ENCODE measurements at places on chromosomes 16 and 17. TPM values are rescaled to one million over a fixed set of nuclear protein-coding genes. Genes with fewer than 3 reads are reported as not detected.

Gene KCNH4
- total RNA-seq, result 0.09 TPM

Gene VMO1
- total RNA-seq, result 0.58 TPM

Gene CCL8
- not detected for total RNA-seq

DNA sequence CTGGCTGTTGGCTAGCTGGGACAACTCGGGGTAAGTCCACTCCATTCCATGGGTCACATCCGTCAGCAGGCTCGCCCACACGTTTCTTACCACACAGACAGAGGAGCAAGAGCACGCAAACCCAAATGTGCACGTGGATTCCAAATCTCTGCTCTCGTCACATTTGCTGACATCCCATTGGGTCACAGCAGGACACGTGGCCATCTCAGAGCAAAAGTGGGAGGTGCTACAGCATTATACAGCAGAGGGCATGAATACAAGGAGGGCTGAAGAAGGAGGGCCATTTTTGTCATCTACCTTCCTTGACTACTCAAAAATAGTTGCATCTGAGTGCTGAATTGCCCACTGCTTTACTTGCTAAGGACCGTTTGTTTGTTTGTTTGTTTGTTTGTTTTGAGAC is 84.7 kb downstream of the RBBP6 start:
- no peak overlapping the region for H3K27ac ChIP-seq
- H3K27me3 ChIP-seq, result no peaks in the 10 kb centered on the region
- no peaks in the 10 kb centered on the region for H3K36me3 ChIP-seq
- no peaks in the 10 kb centered on the region for H3K4me1 ChIP-seq

GRCh38 chr17:59530531-59530930 is 34.9 kb upstream of the DHX40 start:
- no peaks in the 10 kb centered on the region for H3K36me3 ChIP-seq
- no peaks in the 10 kb centered on the region for H3K4me1 ChIP-seq
- no peak overlapping the region for H3K27ac ChIP-seq
- H3K4me3 ChIP-seq, result no peak overlapping the region
- H3K27me3 ChIP-seq, result no peaks in the 10 kb centered on the region

DNA sequence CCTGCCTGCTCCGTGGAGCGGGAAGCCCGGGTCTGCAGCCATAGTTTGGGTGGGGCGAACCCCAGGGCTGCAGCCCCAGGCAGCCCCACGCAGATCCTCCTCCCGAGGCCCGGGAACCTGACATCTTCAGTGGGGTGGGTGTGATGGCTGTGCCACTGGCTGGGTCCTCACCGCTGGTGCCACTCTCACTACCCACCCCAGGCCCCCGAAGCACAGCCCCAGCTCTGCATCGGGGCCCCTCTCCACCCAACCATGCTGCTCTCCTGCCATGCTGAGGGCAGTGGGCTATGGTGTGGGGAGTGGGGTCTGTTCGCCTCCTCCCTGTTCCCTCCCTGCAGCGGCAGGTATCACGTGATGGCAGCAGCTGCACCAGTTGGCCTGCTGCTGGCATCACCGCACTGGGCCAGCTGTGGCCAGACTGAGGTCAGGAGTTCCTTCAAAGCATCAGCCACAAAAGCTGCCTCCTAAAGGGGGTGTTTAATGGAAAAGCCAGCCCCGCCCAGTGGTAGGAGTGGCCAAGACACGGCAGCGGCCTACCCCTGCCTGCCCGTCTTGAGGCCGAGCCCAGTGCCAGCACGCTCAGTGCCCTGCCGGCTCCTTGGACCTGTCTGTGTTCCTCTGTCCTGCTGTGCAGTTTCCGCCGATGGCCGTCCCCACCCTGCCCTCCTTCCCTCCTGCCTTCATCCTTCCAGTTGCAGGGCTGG is 10.8 kb downstream of the KCTD5 start:
- no peak overlapping the region for H3K27ac ChIP-seq
- no peaks in the 10 kb centered on the region for H3K27me3 ChIP-seq
- H3K4me1 ChIP-seq, result no peaks in the 10 kb centered on the region
- no peak for DNase-seq
- H3K36me3 ChIP-seq, result no peaks in the 10 kb centered on the region

DNA sequence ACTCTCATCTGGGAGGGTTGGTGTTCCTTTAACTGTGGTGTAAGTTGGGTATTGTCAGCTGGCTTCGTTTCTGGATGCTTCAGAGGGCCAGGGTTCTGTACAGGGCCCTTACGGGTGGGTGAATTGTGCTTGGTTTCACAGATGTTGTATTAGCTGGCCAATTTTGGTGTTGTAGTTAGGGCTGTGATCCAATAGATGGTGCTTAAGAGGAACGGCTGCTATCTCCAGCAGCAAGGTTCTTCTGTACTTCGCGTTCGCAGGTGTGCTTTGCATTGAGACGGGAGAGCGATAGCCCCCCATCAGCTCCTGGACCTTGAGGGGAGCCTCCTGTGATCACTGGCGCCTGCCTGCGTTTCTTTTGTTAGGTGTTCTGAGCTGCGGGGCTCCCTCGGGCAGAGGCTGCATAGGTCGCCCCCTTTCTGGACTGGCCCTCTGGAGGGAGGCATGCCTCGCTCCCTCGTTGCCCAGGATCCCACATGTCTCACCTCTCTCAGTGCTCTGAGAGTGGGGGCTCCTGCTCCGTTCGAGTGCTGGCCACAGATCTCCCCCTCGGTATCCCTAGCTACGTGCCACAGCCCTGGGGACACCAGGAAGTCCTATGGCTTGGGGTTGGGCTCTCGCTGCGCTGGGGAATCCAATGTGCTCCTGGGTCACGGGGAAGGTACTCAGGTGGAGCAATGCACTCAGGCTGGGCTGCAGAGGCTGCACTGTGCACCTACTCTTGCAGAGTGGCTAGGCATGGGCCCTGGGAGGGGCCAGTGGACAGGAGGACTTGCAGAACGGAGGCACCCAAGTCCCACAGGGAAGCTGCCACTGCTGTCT is 837 bp upstream of the PRDM7 start:
- DNase-seq, result peak; percentile 34
- no peaks in the 10 kb centered on the region for H3K36me3 ChIP-seq
- H3K27ac ChIP-seq, result peak overlapping the region; percentile 44
- peak overlapping the region; percentile 14 for H3K4me3 ChIP-seq
- H3K27me3 ChIP-seq, result no peaks in the 10 kb centered on the region

GRCh38 chr16:55036371-55036821 is 105.7 kb downstream of the IRX5 start:
- no peak overlapping the region for H3K27ac ChIP-seq
- no peak for DNase-seq
- H3K36me3 ChIP-seq, result no peaks in the 10 kb centered on the region
- no peak overlapping the region for H3K4me3 ChIP-seq

- peaks cover 11% of the 10 kb centered on the region for H3K27me3 ChIP-seq
- H3K4me3 ChIP-seq, result no peak overlapping the region
- H3K27ac ChIP-seq, result no peak overlapping the region
- no peaks in the 10 kb centered on the region for H3K4me1 ChIP-seq
- no peaks in the 10 kb centered on the region for H3K36me3 ChIP-seq
- no peak for DNase-seq
These were observed 190.0 kb downstream of the FOXL1 start for GRCh38 chr16:86768228-86768791.

- H3K4me3 ChIP-seq, result no peak overlapping the region
- peak; percentile 91 for DNase-seq
- no peaks in the 10 kb centered on the region for H3K27me3 ChIP-seq
- H3K4me1 ChIP-seq, result no peaks in the 10 kb centered on the region
- H3K27ac ChIP-seq, result no peak overlapping the region
These were observed 28.6 kb downstream of the SLC38A8 start for GRCh38 chr16:84013787-84014569.

DNA sequence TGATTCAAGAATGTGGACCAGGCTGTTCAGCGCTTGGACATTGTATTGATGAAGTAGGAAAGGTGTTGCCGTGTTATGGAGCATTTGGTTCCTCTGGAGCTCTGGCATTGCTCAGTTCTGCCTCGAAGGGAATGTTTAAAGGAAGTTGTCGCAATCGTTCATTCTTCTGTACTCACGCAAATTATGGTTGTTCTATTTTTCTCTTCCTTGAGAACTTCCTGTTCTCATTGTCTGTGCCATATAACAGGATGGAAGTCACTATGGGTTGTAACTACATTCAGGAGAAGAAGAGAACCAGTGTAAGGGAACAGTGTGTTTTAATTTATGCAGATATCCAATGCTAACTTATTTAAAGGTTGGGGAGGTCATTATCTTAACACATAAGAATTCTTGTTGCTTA is 13.0 kb downstream of the PCTP start:
- no peaks in the 10 kb centered on the region for H3K36me3 ChIP-seq
- H3K4me3 ChIP-seq, result no peak overlapping the region

DNA sequence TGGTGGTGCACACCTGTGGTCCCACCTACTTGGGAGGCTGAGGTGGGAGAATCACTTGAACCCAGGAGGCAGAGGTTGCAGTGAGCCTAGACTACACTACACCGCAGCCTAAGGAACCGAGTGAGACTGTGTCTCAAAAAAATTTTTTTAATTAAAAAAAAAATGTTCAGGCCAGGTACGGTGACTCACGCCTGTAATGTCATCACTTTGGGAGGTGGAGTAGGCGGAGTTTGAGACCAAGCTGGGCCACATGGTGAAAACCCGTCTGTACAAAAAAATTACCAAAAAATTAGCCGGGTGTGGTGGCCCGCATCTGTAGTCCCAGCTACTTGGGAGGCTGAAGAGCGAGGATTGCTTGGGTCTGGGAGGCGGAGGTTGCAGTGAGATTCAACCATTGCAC is 3.6 kb upstream of the FAM222B start:
- no peaks in the 10 kb centered on the region for H3K27me3 ChIP-seq
- H3K4me1 ChIP-seq, result no peaks in the 10 kb centered on the region
- H3K36me3 ChIP-seq, result no peaks in the 10 kb centered on the region
- no peak overlapping the region for H3K27ac ChIP-seq
- H3K4me3 ChIP-seq, result no peak overlapping the region
- no peak for DNase-seq

GRCh38 chr16:49590166-49590871 is 216.7 kb downstream of the C16orf78 start:
- H3K27me3 ChIP-seq, result no peaks in the 10 kb centered on the region
- H3K4me1 ChIP-seq, result no peaks in the 10 kb centered on the region
- H3K36me3 ChIP-seq, result no peaks in the 10 kb centered on the region
- no peak overlapping the region for H3K4me3 ChIP-seq
- DNase-seq, result no peak

DNA sequence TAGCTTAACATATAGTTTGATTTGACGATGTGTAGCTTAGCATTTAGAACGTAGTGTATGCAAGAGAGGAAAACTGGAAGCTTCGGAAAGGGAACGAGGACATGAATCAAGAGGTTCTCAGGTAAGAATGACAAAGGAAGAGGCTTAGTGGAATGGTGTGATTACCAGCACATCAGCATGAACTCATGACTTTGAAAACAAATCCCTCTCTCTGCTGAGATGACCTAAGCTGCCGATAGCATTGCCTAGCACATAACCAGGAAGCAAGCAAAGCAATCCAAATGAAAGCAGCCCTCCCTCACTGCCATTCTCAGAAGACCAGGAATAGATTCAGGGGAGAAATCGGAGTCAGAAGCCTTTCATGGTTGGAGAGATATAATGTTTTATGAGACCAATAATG is 51.3 kb upstream of the CCL1 start:
- no peaks in the 10 kb centered on the region for H3K27me3 ChIP-seq
- no peak overlapping the region for H3K4me3 ChIP-seq
- no peak for DNase-seq

GRCh38 chr16:87388818-87389134 is 3.4 kb upstream of the MAP1LC3B start:
- H3K4me3 ChIP-seq, result no peak overlapping the region
- no peaks in the 10 kb centered on the region for H3K36me3 ChIP-seq
- H3K4me1 ChIP-seq, result peaks cover 20% of the 10 kb centered on the region

- no peak for DNase-seq
- no peaks in the 10 kb centered on the region for H3K36me3 ChIP-seq
- no peaks in the 10 kb centered on the region for H3K4me1 ChIP-seq
- H3K27ac ChIP-seq, result no peak overlapping the region
These were observed 144.5 kb downstream of the GRIN2A start for GRCh38 chr16:10037751-10038150.

- DNase-seq, result no peak
- no peak overlapping the region for H3K4me3 ChIP-seq
- no peaks in the 10 kb centered on the region for H3K27me3 ChIP-seq
- no peaks in the 10 kb centered on the region for H3K36me3 ChIP-seq
These were observed 3.5 kb downstream of the RBFOX1 start for GRCh38 chr16:7335991-7336634.
